ENCODE measurements at places on chromosomes 5 and 9. TPM values are rescaled to one million over a fixed set of nuclear protein-coding genes. Genes with fewer than 3 reads are reported as not detected.

GRCh38 chr5:169295306-169295705 is 5.6 kb downstream of the SLIT3 start:
- DNase-seq: no peak

DNA sequence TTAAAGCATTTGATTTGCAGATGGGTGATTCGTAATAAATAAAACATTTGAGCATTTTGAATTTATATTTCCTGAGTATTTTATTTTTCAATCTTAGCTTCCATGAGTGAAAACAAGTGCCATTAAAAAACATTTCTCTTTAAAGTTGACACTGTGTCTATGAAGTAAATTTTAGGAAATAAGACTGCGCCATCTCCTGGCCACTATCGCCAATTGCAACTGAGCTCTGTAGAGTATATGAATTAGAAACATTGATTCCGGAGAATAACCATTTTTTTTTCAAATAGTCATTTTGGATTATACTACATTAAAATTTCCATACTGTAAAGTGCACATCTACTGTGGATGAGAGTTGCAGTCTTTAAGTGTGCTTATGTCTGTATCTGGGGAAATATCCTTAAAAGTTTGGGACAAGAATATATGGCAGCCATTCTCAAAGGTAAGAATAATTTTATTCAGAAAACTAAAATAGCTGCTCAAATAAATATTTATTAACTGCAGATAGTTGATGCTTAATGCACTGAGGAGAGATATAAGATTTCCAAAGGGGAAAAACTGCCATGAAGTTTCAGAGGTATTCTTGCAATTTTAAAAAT is 5.9 kb downstream of the DMRTA1 start:
- DNase-seq: no peak

DNA sequence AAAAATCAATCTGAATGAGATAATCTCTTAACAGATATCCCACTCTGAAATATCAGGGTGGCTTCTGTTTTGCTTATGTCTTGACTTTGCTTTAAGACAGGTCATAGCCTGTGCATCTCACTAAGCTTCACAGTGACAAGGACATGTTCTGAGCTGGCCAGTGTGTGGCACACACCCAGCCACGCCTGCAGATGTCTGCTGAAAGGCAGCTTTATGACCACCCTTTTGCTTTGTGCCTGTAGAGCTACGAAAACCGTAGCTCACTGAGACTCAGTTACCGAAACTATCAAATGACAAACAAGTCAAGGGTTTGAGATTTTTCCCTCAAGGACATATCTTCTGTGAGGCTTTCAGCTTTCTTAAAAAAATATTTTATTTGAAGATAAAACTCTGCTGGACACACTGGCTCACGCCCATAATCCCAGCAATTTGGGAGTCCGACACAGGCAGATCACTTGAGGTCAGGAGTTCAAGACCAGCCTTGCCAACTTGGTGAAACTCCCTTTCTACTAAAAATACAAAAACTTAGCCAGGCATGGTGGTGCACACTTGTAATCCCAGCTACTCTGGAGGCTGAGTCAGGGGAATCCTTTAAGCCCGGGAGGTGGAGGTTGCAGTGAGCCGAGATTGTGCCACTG is 233.2 kb downstream of the SPATA31A1 start:
- no peak for DNase-seq

Gene SH3TC2
- total RNA-seq: 2.5 TPM

Gene PCDHAC1
- total RNA-seq: 0.06 TPM
